Activated T-helper 1 cell treated with anti-CD3 and anti-CD28 coated beads, Interleukin-2, amount 50 U/mL, for 16 hours (primary cell): ENCODE measurements at places on chromosomes 1 and 21.

- no peak for DNase-seq
Measured at GRCh38 chr1:22098752-22099151, 44.1 kb downstream of the WNT4 start.

- no peak for DNase-seq
Measured at GRCh38 chr1:11784256-11784992, 21.3 kb downstream of the MTHFR start.

DNA sequence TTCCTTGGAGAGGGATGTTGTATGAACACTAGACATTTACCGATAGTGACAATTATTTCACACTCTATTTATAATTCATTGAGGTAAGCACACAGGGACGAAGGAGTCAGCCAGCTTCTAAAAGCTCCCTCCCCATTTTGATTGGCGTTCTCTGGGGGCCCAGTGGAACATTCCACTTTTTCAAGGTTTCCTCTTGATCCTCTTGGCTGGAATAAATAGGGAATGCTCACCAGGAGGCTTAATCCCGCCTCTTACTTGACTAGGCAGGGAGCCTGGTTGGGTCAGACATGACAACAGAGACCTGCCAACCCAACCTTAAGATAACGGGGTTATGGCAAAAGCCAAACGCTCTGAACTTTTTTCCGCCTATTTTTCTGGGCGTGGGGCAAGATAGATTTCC is 974 bp downstream of the ACTN2 start:
- DNase-seq: no peak

DNA sequence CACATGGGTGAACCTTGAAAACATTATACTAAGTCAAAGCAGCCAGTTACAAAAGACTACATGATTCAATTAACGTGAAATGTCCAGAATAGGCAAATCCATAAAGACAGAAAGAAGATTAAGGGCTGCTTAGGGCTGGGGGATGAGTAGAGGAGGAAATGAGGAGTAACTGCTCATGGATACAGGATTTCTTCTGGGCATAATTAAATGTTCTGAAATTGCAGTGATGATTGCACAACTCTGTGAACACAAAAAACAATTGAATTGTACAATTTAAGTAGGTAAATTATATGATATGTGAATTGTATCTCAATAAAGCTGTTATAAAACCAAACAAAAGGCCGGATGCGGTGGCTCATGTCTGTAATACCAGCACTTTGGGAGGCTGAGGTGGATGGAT is 52.2 kb downstream of the RERE start:
- no peak for DNase-seq

GRCh38 chr1:27664291-27664690 is 7.7 kb downstream of the IFI6 start:
- no peak for DNase-seq

DNA sequence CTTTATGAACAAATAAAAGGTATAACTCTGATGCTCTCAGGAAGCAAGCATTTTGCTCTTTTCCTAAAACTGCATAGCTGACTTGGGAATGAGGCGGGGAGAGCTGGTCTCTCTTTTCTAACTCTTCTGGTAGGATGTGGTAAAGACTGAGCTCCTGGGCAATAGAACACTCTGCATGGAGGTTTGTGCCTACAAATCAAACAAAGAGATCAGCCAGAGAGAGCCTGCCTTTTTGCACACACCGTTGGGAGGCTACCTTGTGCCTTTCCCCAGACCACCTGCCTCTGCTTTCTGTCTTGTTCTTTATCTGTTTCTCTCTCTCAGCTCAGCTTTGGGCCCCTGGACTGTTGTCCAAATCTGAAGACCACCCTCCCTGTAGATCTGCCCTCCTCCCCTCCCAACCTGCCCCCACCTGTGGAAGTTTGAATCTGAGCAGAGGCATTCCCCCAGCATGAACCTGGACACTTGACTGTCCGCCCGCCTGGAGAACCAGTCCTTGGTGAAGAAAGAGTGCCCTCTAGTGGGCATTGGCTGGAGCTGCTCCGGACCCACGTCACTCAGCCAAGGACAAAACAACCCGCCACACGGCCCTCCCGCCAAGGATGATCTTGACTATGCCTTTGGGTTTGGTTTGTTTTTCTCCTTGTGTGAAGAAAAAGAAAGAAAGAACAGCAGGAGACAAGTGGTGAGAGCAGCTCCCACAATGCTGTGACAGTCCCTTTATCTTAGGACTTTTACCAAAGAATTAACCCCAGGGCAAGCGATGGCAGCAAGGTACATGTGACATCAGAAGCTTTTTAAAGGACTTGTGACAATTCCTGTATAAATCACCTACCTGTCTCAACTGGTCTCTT is 228.2 kb downstream of the PBX1 start:
- DNase-seq: peak; percentile 20

GRCh38 chr1:48869116-48869893 is 92.6 kb upstream of the BEND5 start:
- DNase-seq: no peak

DNA sequence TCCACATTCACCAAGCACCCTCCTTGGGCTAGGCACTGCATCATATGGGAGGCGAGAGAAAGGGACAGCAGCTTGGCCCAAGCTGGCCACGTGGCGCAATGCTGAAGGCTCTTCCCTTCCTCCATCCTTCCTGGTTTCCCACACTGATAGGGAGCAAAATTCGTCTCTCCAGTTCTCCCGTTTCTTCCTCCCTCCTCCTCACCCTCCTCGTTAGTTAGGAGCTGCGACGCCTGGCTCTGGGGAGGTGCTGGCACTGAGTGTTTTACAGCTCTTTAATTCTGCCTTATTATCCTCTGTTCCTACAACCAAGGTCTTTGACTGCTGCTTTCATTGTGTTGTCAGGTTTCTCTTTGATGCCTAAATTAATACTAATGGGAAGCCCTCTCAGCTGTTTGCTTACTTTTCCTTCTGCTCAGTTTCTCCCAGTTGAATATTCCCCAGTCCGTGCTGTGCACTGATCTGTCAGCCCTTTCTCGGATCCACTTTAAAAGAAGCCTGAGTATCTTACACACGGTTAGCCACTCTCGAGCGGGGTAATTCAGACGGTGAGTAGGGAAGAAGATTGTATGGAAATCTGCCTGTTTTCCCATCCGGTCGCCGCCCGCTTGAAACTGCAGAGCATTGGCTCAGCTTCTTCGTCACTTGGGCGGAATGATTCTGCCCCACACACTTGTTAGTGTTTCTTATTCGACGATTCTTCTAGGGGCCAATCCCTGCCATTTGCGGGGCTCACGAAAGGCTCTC is 56.2 kb upstream of the SMYD2 start:
- DNase-seq: no peak

- DNase-seq: no peak
Measured at GRCh38 chr1:70778056-70778762, 269.4 kb downstream of the PTGER3 start.

GRCh38 chr1:41924911-41925310 is 6.2 kb upstream of the HIVEP3 start:
- no peak for DNase-seq
